ENCODE measurements at places on chromosomes 1 and 21. TPM values are rescaled to one million over a fixed set of nuclear protein-coding genes. Genes with fewer than 3 reads are reported as not detected.

The LRRC39 gene
- total RNA-seq, result 0.84 TPM

The KCNN3 gene
- total RNA-seq, result 0.26 TPM

The TMEM125 gene
- 8.6 TPM for total RNA-seq

The GNAT2 gene
- 0.69 TPM for total RNA-seq

The KCNE1 gene
- total RNA-seq, result 0.69 TPM

The FAM151A gene
- total RNA-seq, result not detected

The DDX59 gene
- 29.4 TPM for total RNA-seq

The L1TD1 gene
- total RNA-seq, result not detected

The COL9A2 gene
- total RNA-seq, result 7.0 TPM

The F13B gene
- not detected for total RNA-seq

The TMEM167B gene
- 21.0 TPM for total RNA-seq

The PGLYRP3 gene
- not detected for total RNA-seq

The FNBP1L gene
- total RNA-seq, result 28.3 TPM

The TCEA3 gene
- total RNA-seq, result 23.6 TPM

The OR2L8 gene
- not detected for total RNA-seq

The DNAJC28 gene
- total RNA-seq, result 0.44 TPM

The ARF1 gene
- 685 TPM for total RNA-seq

The OR10J1 gene
- not detected for total RNA-seq

The STUM gene
- 0.58 TPM for total RNA-seq

The LAPTM5 gene
- not detected for total RNA-seq

The SH2D5 gene
- total RNA-seq, result 11.2 TPM

The ANGPTL3 gene
- not detected for total RNA-seq

The KCNJ9 gene
- not detected for total RNA-seq

The RYR2 gene
- not detected for total RNA-seq
